Stimulated activated CD4-positive, alpha-beta T cell treated with anti-CD3 and anti-CD28 coated beads, TNF-alpha, amount 100 ng/mL, for 48 hours (primary cell): ENCODE measurements at places on chromosomes 12 and 14.

DNA sequence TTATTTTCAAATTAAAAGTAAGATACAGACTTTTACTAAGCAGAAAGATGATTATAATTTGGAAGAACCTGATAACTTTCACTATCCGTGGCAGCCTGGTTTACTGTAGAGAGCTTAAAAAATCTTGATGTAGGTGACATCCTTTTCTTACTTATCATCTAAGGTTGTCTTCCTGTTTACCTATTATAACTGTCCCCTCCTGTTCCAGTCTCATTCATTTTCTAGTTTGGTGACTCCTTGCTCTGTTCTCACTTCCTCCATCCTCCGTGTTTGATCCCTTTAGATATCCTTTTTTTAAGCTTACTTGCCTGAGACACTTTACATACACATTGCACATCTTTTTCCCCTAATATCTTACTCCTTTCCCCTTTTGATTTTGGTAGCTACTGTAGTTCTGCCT lies 27.5 kb downstream of the CCDC91 start:
- DNase-seq = no peak

GRCh38 chr12:14454098-14454907 lies 88.8 kb downstream of the ATF7IP start:
- DNase-seq = no peak

DNA sequence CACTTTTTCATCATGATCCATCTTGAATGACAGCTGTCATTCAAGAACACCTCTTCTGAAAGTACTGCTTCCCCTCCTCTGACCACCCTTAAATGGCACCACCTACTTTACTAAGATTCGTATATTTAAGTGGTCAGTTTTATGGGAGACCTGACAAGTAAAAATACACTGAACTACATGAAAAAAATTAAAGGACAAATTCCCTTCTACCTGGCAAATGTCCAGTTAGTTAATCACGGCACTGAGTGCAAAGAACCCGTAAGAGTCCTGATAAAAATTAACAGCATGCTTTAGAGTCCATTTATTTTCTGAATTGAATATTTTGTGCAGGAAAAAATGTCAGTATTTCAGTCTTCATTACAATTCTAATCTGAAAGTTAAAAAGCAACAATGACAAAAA lies 48.7 kb downstream of the SETD3 start:
- no peak for DNase-seq

DNA sequence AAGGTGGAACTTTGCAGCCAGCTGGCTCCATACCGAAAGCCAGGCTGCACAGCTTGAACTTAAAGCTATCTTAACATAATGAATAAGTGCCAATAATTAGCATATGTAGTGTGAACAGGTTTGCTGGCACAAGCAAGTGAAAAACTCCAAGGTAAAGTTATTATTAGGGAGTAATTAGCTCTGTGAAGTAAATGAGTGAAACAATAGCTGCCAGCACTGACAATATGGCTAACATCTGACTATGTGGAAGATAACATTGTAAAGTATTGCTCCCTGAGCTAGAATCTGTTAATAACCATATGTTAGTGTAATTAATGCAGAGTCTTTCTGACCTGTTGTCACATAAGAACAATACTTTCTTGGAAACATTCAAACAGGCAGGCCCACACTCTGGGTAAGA lies 246.4 kb downstream of the SOX5 start:
- DNase-seq = no peak

DNA sequence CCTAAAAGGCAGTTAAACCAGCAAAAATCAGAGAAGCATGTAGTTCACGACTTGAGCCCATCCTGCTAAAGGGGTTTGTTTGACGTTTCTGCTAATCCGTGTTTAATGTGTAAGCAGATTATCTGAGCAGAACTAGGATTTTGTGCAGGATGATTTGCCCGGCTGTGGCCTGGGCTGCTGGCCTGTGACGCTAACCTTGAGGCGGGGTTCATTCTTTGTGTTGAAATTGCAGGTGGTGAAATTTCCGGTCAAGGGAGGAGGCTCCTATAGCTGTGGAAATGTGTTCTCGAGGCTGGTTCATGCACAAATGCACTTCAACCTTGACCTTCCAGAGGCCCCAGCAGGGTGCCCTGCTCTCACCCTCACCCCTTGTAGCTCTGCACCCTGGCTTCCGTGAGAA lies 63.7 kb downstream of the SLC24A4 start:
- no peak for DNase-seq

GRCh38 chr12:120646044-120646443 lies 5.6 kb downstream of the CABP1 start:
- DNase-seq = no peak

DNA sequence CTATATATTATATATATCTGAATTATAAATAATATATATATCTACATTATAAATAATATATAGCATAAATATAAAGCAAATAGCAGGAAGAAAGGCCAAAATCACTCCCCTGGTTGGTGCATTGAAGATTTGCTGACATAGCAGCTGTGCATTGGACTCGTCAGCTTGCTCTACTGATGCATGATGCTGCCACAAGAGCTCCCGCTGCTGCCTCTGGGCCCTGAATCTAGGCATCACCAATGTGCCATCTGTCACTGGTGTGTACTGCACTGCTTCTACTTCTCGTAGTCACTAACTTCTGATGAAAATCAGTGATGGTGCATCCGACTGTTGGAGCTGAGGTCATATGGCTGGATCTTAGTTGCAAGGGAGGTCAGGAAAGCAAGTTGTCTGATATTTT lies 205.0 kb downstream of the ADAMTS20 start:
- DNase-seq = no peak

- DNase-seq = no peak
Observed at GRCh38 chr14:51173863-51174262, 66.2 kb upstream of the TMX1 start.

DNA sequence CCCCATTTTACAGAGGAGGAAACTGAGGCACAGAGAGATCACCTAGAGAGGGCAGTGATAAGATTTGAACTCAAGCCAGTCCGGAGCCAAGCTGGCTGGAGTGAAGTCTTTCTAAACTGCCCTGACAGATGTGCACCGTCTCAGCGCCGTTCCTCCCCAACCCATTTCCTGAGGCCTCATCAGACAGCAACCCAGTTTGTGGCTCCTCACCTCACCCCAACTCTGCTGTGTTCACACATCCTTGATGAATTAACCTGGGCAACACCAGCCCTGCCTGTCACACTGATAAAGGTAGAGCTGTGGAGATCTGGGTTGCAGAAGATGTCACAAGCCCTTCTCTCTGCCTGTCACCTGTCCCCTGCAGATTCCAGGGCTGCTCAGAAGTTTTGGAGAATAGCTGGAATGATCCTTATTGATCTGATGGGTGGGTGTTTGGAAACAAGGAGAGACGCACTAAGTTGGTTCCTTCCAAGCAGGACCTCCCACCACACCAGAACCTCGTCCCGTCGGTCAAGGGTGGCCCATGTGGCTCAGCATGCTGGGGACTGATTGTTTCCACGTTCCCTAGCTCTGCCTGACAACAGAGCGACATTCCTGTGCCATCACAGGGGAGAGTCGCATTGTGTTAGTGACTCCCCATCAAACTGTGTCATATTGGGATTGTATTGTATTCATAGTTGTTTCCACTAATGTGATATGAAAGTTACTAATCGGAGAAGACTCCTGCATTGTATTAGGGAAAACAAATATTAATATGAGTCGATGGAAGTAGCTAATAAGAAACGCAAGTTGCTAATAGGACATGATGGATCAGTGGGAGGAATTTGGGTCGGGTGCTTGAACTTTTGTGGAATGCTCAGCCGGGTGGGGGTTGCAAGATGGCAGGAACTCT lies 200.6 kb downstream of the PHETA1 start:
- DNase-seq = no peak

DNA sequence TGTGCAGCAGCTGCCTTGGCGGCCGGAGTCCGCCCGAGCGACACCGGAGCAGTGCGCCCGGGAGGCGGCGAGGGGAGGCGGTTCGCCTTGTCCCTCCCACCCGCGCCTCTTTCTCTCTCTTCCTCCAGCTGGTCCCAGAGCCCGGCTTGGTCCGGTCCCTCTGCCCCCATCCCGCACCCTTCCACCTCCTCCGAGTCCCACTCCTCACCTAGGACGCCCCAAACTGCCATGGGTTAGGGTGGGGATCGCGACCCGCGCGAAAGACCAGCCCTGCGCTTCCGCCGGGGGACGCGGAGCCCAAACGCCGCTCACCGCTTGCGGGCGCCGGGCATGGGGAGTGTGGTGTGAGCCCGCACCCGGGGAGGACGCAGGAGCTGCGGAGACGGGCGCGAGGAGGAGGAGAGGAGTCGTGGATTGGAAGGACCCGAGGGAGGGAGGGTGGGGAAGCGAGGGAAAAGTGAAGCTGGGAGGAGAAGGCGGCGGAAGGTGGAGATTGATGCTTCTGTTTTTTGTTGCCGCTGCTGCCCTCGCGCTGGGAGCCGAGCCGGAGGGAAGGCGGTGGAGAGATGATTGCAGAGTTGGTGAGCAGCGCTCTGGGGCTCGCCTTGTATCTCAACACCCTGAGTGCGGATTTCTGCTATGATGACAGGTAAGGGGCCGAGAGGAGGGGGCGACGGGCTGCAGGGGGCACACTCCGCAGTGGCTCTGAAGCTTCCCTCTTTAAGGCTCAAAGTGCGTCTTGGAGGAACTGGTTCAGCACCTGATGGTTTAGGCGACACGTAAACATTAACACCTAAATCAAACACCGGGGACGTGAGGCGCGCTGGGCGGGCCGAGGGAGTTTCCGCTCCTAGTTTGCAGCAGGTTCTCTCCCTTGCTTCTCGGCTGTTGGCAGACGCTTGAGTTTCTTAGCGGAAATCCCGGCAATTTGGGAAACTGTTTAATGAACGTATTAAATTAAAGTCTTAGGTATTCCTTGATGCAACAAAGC lies 610 bp downstream of the TMTC2 start:
- peak; percentile 20 for DNase-seq

DNA sequence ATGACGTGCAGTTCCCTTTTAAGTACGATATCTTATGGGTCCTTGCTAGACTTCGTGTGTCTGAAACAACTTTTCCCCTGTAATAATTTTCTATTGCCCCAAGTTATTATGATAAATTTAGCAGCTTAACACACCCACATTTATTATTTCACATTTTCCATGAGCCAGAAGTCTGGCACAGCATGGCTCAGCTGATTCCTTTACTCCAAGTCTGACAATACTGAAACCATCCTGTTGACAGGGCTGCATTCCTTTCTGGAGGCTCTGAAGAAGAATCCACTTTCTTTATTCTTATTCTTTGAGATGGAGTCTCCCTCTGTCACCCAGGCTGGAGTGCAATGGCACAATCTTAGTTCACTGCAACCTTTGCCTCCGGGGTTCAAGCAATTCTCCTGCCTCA lies 80.9 kb downstream of the DENND5B start:
- DNase-seq = no peak

DNA sequence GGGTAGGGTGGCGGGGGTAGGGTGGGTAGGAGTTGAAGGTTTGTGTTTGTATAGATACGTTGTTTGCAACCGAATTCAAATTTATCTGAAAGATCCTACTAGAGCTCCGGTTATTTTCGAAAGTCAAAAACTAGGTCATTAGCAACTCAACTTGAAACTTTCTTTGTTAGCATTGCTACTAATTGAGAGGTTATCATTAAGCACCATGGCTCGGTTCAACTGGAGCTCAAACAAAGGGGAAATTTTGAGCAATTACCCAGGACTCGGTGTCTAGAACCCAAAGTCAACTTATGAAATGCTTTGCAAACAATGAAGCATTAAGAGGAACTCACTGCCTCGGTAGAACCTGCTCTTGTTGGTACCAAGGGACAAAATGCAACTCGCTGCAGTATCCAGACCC lies 207.7 kb downstream of the BCAT1 start:
- DNase-seq = no peak

- no peak for DNase-seq
Observed at GRCh38 chr12:26488351-26488750, 293.0 kb downstream of the SSPN start.

DNA sequence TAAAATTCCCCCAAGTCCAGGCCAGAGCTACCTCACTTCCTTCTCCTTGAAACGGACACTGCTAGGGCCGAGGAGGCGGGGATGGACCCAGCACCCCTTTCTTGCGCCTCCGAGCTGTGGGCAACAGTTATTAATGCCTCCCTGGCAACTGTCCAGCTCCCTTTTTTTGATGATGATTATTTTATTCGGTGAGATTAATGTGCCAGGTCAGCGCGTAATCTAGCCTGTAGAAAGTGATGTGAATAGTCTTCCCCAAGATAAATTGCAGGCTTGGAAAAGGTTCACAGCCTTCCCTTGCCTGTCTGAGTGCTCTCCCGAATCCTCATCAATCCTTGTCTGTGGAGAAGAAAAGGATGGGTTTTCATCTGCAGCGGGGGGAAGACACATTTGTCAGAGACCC lies 54.3 kb downstream of the RNFT2 start:
- no peak for DNase-seq

GRCh38 chr14:51014086-51014485 lies 69.8 kb upstream of the PYGL start:
- no peak for DNase-seq

DNA sequence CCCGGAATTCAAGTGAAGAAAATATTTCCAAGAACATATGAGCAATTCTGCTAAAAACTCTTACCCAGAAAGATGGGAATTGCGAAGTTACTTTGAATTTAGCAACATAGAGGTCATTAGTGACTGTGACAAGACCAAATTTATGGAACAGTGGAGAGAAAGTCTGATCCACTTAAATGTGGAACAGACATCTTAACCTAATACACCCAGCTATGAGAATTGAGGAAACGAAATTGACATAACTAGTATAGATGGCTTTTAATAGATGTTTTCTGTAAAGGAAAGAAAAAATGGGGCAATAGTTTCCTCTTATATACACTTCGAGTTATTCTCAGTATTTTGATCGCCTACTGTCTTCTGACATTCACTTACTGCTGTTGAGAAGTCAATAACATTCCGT lies 4.6 kb downstream of the OVCH1 start:
- no peak for DNase-seq

GRCh38 chr12:32012249-32012785 lies 53.1 kb downstream of the RESF1 start:
- no peak for DNase-seq

DNA sequence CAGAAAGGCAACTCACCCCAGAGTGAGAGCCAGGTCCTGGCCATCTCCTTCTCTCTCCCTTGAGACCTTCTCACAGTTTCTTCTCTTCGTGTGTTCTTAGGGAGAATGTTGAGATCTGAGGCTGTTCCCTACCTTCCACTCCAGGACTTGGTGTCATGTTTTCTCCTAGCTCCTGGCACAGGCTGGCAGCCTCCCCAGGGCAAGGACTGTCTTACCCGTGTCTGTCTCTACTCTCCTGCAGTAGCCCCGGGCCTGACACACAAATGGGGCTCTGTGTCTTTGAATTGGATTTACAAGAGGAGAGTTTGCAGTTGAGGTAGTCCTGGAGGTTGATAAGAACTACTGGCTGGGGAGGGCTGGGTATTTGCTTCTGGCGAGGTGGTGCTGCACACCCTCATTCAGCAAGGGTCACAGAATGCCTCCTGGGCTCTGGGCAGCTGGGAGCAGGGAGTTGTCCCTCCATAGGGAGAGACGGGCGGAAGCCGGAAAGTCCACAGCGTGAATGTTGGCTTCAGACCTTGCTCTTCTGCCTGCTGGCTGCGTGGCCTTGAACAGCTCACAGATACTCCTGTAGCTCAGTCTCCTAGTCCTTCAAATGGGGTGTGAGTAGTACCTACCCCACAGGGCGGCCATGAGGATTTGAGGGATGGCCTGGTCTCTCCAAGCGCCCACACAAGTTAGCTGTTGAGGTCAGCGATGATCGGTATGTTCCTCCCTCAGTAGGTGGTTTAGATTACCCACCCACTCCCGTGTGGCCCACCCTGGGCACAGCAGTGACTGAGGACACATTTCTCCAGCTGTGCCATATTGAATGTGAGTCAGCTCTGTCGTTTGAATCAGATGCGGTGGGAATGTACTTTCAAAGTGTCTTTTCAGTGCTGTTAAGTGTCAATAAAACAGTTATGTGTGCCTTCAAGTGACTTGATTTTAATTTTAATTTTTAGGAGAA lies 10.2 kb downstream of the EP400 start:
- no peak for DNase-seq

GRCh38 chr14:96739200-96739910 lies 57.8 kb upstream of the VRK1 start:
- no peak for DNase-seq
